Activated CD8-positive, alpha-beta T cell treated with anti-CD3 and anti-CD28 coated beads for 36 hours (primary cell): ENCODE measurements at places on chromosomes 2 and 18. TPM values are rescaled to one million over a fixed set of nuclear protein-coding genes. Genes with fewer than 3 reads are reported as not detected.

PID1 gene
- total RNA-seq, result not detected

DNA sequence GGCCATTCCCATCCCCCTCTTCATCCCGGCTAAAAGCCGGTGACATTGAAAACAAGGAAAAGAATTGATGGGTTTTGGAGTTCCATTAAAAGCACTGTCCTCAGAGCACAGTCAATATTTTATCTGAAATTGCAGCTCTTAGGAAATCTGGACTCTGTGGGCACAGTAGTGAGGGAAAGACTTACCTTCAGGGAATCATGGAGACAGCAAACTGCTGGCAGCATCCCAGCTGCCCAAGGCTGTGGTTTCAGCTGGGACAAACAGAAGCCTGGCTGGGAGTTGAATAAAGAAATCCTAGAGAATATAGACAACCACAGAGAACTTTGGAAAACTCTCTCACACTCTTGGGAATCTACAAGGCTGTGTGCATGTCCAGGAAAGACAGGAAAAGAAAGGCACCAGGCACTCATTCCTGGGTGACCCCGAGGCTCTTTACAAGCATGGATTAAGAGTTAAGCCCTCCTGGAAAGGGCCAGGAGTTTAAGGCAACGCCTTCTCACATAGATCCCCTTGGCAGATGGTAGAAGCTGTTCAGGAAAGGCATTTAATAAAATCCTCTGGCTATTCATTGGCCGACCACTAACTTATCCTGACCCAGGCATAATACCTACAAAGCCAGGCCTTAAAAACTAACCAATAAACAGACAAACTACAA lies 255.1 kb downstream of the MYT1L start:
- DNase-seq, result no peak
- H3K27ac ChIP-seq, result no peak overlapping the region
- H3K27me3 ChIP-seq, result peaks cover 5% of the 10 kb centered on the region
- H3K36me3 ChIP-seq, result no peaks in the 10 kb centered on the region
- H3K4me3 ChIP-seq, result no peak overlapping the region

CACNB4 gene
- total RNA-seq, result 0.34 TPM

GRB14 gene
- total RNA-seq, result not detected

DNA sequence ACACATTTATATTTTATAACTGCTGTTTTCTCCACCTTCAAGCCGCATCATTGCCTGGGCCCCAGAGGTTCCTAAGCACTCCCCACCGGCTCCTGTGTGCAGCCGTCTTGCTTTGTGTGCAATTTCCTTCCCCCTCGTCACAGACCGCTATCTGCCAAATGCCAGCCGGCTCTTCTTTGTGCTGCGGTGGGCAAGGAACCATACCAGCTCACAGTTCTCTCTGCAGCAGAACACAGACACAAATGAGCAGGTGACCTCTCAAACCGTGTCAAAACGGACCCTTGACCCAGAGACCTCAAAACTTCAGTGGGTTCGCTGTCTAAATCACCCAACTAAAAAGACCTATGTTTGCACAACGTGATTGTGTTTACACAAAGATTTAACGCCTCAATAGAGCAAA lies 58.2 kb downstream of the KLF7 start:
- H3K36me3 ChIP-seq, result peaks cover 11% of the 10 kb centered on the region
- H3K27me3 ChIP-seq, result no peaks in the 10 kb centered on the region
- DNase-seq, result peak; percentile 28
- no peak overlapping the region for H3K4me3 ChIP-seq

DNA sequence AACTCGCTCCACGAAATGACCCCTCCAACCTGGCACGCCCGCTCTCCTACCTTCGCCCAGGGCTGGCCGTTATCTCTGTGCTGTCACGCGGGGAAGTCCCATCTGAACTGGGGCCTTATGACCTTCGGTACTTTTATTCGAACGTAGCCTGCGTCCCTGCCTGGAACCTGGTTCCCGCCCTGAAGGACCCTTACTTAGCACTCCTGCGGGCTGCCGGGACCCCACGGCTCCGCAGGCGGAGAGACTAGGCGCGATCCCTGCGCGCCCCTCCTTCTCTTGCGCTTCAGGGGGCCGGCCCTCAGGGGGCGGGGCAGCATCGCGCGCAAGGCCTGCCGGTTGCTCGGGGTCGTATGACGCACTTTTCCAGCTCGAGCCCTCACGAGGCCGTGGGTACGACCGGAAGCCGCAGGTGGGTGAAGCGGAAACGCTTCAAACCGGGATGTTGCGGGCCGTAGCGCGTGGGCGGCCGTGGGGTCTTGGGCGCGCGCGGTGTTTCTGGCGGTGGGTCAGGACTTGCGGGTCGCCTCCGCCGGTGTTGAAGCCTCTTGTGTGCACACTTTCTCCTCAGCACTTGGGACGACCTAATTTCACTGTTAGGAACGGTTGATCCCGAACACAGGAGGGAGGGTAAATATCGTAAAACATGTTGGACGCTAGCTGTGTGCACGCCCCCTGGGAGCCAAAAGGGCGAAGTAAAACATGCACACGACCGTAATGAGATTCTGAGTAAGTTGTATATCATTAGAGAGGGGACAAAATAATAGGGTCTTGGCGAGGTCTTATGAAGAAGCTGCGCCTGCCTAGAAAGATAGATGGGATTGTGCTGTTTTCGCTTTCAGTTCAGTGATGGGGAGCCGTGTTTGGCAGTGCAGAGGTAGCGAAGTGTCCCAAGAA lies at the start of the genes LIPT1 and TSGA10:
TSS of gene LIPT1 (plus strand) at position 325 of the 894 bp plus-strand sequence. CDS start 6,991 bp downstream, outside the sequence.
TSS of gene TSGA10 (minus strand) at position 300 of the 894 bp plus-strand sequence. CDS start 45,503 bp downstream, outside the sequence.
- H3K27ac ChIP-seq, result peak within 1 kb of the TSS; percentile 86
- H3K4me1 ChIP-seq, result peaks cover 42% of the 10 kb centered on the region
- peaks cover 6% of the 10 kb centered on the region for H3K36me3 ChIP-seq
- peak; percentile 96 for DNase-seq
- no peaks in the 10 kb centered on the region for H3K27me3 ChIP-seq
- no peak within 1 kb of the TSS for H3K4me3 ChIP-seq

- H3K36me3 ChIP-seq, result no peaks in the 10 kb centered on the region
- no peaks in the 10 kb centered on the region for H3K4me1 ChIP-seq
- H3K4me3 ChIP-seq, result no peak overlapping the region
- DNase-seq, result no peak
- H3K27me3 ChIP-seq, result peaks cover 17% of the 10 kb centered on the region
These were observed 238.5 kb downstream of the GALR1 start for GRCh38 chr18:77487951-77488740.

DNA sequence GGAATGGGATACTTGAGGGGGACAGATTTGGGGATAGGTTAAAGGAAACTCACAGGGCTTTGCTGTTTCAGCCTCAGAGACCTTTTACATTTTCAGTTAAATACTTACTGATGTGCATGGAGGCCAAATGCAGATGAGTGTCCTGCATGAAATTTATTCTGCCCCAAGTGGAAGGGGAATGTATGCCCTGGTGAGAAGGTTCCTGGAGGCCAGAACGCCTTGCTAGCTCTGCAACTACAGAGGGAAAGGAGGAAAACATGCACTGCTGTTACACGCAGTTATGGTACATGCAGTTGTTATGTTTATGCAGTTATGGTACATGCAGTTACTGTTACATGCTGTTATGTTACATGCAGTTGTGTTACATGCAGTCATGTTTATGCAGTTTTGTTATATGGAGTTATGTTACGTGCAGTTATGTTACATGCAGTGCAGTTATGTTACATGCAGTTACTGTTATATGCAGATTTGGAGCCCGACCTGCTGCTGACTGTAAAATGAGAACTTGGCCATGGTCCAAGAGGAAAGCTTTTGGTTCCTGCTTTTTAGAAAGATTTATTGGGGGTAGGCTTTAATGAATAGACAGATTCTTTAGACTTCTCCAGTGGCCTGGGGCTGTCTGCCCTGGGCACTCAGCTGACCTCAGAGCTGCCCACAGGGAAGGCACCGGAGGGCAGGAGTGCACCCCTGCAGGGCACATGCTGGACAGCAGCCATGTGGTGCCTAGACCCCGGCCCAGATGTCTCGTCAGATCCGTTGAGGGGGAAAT lies 84.1 kb downstream of the LDLRAD4 start:
- no peaks in the 10 kb centered on the region for H3K27me3 ChIP-seq
- no peak for DNase-seq
- H3K27ac ChIP-seq, result no peak overlapping the region
- H3K36me3 ChIP-seq, result peaks cover 4% of the 10 kb centered on the region
- no peak overlapping the region for H3K4me3 ChIP-seq

SIX3 gene
- total RNA-seq, result not detected

DNA sequence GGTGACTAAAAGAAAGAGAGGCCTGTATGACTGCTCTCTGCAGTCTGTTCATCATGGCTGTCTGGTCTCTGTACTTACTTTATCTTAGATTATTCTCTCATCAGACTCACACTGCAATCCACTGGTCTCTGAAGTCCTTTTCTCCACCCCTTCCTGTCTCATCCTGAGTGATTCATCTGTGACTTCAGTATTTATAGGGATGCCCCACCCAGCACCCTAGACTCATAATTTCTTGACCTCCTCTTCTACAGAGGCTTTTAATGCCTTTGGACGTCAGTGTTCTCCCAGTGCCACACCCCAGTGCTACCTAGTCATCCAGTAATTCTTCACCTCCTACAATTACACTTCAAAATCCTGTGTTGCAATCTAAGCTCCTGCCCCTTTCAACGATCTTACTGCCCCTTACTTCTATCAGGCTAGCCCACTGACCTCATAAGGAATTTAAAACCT lies 14.9 kb upstream of the ITPRID2 start:
- H3K27me3 ChIP-seq, result peaks cover 6% of the 10 kb centered on the region
- no peak for DNase-seq
- H3K27ac ChIP-seq, result no peak overlapping the region
- no peaks in the 10 kb centered on the region for H3K36me3 ChIP-seq
- H3K4me3 ChIP-seq, result no peak overlapping the region

- H3K27ac ChIP-seq, result peak overlapping the region; percentile 68
- H3K4me1 ChIP-seq, result peaks cover 41% of the 10 kb centered on the region
- H3K4me3 ChIP-seq, result no peak overlapping the region
- no peaks in the 10 kb centered on the region for H3K27me3 ChIP-seq
- DNase-seq, result no peak
These were observed 18.2 kb downstream of the CDKL4 start for GRCh38 chr2:39225567-39225966.

ASB18 gene
- total RNA-seq, result not detected

DNA sequence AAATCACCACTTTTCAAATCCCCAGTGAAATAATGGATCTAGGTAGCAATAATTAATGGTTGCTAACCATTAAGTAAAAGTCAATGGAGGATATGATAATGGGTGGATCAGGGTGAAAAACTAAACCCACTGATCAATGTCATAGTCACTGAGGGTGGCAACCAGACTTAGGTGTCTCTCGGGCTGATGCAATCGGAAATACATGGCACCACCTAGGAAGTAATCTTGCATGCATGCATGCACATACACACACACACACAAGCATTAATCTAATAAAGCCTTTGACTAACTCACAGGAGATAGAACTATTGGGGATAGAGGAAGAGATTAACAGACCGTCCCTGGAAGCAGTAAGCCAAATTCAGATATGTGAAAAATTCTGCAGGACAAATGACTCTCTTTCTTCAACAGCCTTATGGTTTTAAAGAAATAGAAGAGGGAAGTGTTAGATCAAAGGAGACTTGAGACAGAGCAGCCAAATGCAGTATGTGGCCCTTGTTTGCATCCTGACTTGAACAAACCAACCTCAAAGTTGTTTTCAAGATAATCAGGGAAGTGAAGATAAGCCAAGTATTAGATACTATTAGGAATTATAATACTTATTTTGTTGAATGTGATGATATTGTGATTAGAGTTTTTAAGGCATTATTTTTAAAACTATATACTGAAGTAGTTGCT lies 186.0 kb upstream of the RMP24 start:
- H3K4me1 ChIP-seq, result no peaks in the 10 kb centered on the region
- DNase-seq, result no peak
- peaks cover 21% of the 10 kb centered on the region for H3K27me3 ChIP-seq
- no peak overlapping the region for H3K27ac ChIP-seq

- no peaks in the 10 kb centered on the region for H3K36me3 ChIP-seq
- H3K27me3 ChIP-seq, result peaks cover 6% of the 10 kb centered on the region
- DNase-seq, result no peak
- H3K4me1 ChIP-seq, result peaks cover 5% of the 10 kb centered on the region
These were observed 134.8 kb upstream of the THUMPD2 start for GRCh38 chr2:39913648-39914461.

DNA sequence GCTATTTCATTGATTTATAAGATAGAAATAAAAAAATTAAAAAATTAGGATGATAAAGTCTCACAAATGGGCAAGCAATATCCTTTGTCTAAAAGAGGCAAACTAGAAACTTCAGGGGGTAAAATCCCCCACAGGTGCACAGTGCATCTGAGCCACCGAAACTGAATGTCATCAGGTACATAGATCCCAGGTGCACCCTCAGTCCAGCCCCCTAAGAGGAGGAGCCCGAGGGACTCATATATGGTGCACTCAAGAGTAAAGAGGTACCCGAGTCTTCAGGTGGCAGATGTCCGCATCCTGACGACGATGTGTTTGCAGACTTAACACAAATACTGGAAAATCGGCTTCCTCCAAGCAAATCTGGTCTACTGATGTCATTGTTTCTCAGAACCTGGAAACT lies 11.3 kb downstream of the QPCT start:
- H3K27me3 ChIP-seq, result peaks cover 48% of the 10 kb centered on the region
- no peak for DNase-seq
- no peak overlapping the region for H3K27ac ChIP-seq
- H3K36me3 ChIP-seq, result no peaks in the 10 kb centered on the region
- H3K4me3 ChIP-seq, result no peak overlapping the region

DNA sequence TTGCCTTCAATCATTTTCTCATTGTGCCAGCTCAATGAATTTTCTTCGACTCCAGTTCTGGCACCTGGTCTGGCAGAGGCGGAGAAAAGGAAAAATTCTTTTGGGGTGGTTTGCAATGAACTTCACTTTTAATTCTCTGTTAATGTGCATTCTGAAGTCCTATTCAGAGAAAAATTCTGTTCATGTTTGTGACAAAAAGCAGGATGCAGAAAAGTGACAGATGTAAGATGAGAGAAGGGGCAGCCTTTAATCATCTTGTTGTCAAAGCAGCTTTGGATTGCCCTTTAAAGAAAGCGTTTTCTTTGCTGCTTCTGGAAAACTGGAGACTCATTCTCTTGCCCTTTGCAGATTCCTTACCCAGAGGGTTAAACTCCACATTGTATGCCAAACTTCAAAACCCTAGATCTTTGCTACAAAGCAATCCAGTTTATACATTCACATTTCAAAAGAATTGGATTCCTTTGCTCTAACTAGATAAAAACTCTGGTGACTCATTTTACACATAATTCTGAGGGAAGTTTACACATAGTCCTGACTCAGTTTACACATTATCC lies 94.6 kb upstream of the CAVIN2 start:
- H3K4me3 ChIP-seq, result no peak overlapping the region
- no peaks in the 10 kb centered on the region for H3K36me3 ChIP-seq
- H3K27me3 ChIP-seq, result peaks cover 4% of the 10 kb centered on the region

- H3K27ac ChIP-seq, result no peak overlapping the region
- peaks cover 9% of the 10 kb centered on the region for H3K36me3 ChIP-seq
- no peaks in the 10 kb centered on the region for H3K27me3 ChIP-seq
- H3K4me1 ChIP-seq, result no peaks in the 10 kb centered on the region
- DNase-seq, result no peak
These were observed 83.8 kb downstream of the EDAR start for GRCh38 chr2:108905176-108905575.

REG3A gene
- not detected for total RNA-seq

- H3K4me3 ChIP-seq, result no peak overlapping the region
- DNase-seq, result no peak
- H3K36me3 ChIP-seq, result no peaks in the 10 kb centered on the region
- no peaks in the 10 kb centered on the region for H3K27me3 ChIP-seq
- H3K27ac ChIP-seq, result no peak overlapping the region
These were observed 451.4 kb downstream of the TMX3 start for GRCh38 chr18:68263481-68263880.

SP140 gene
- total RNA-seq, result 78.3 TPM

FZD7 gene
- total RNA-seq, result 0.70 TPM

- no peak overlapping the region for H3K4me3 ChIP-seq
- H3K4me1 ChIP-seq, result peaks cover 40% of the 10 kb centered on the region
- H3K36me3 ChIP-seq, result peaks cover 8% of the 10 kb centered on the region
- DNase-seq, result no peak
These were observed 15.5 kb upstream of the CDC42EP3 start for GRCh38 chr2:37686792-37687526.

NDC80 gene
- 81.3 TPM for total RNA-seq

PUS10 gene
- 8.7 TPM for total RNA-seq

KIF1A gene
- 10.2 TPM for total RNA-seq

LHCGR gene
- not detected for total RNA-seq
